Aortic smooth muscle cell (primary cell): ENCODE measurements at places on chromosomes 3 and 15. TPM values are rescaled to one million over a fixed set of nuclear protein-coding genes. Genes with fewer than 3 reads are reported as not detected.

The SH2D7 gene
- total RNA-seq, result not detected in 2 replicates

The CD200R1 gene
- 0.06 TPM in 1 of 2 replicates, not detected in the other for total RNA-seq

The FGF12 gene
- 0.12 and 0.13 TPM in 2 replicates for total RNA-seq

The ATP13A5 gene
- total RNA-seq, result not detected in 2 replicates

The CHRD gene
- 1.7 and 2.4 TPM in 2 replicates for total RNA-seq

The RHCG gene
- total RNA-seq, result 0.13 TPM in 1 of 2 replicates, not detected in the other

The SCAANT1 gene
- not detected in 2 replicates for total RNA-seq

The ZPLD1 gene
- 0.19 and 0.26 TPM in 2 replicates for total RNA-seq

The IL20RB gene
- total RNA-seq, result 0.31 and 0.53 TPM in 2 replicates

The LIPC gene
- 1.1 and 1.5 TPM in 2 replicates for total RNA-seq

The CGNL1 gene
- 3.3 and 9.5 TPM in 2 replicates for total RNA-seq
